ENCODE measurements at places on chromosomes 7 and 10.

DNA sequence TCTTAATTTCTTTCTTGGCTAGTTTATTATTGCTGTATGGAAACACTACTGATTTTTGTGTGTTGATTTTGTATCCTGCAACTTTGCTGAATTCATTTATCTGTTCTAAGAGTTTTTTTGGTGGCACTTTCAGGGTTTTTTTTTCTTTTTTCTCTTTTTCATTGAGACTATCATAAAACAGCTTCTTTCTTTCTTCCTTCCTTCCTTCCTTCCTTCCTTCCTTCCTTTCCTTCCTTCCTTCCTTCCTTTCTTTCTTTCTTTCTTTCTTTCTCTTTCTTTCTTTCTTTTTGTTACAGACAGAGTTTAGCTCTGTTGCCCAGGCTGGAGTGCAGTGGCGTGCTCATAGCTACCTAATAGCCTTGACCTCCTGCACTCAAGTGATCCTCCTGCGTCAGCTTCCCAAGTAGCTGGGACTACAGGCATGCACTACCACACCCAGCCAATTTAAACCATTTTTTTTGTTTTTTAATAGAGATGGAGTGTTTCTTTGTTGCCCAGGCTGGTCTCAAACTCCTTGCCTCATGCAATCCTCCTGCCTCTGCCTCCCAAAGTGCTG, 72.3 kb downstream of the ZNF503 start:
- no peak for DNase-seq

GRCh38 chr7:92313055-92313454, 67.3 kb downstream of the ANKIB1 start:
- DNase-seq: no peak

GRCh38 chr7:67343114-67343513, 346.5 kb downstream of the TYW1 start:
- DNase-seq: no peak

DNA sequence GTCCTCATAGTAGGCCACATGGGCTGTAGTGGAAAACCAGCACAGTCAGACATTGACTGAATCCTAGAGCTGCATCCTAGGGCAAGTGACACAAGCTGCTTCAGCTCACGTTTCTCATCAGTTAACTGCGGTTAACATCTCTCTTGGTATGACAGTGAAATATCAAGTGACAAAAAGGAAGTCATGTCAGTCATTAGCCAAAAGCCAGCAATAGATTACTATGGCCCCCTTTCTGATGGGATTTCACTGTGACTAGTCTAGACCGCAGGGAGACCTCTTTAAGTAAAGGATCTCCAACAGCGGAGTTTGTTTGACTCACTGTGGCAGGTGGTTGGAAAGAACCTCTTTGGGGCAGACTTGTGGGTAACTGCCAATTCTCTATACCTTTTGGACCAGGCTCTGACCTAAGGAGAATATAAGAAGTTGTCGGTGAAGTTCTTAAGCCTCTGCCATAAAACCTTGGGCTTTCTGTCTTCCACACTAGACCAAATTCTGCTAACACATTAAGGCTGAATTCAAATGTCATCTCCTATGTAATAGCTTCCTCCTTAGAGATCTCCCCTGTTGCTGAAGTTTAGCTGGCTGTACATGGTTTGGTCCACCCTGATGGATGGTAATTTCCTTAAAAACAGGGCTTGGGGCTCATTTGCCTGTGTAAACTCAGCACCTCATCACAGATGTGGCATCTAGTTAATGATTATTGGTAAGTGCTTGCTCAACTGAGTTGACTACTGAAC, 115.3 kb downstream of the SGMS1 start:
- no peak for DNase-seq

DNA sequence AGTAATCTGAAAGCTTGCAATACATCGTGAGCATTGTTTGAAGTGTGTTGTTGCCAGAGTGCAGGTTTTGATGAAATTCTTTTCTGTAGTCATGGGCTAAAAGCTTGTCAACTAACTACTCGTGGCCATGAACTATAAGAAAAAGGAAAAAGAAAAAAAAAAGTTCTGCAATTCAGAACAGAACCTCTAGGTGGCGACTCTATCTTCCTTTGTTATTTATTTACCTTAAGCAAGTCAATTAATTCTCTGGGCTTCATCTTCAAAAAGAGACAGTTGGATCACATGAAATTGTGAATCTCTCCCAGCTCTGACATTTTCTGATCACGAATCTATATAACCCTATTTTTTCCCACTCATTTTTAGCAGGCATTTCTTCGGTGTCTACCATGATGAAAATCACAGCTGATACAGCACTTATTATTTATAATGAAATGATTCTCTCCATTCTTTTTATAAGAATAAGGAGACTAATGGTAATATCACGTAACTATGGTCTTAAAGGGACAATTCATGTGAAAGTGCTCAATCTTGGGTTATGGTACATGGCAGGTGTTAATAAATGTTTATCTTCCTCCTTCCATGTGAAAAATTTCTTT, 18.8 kb downstream of the TMEM196 start:
- peak; percentile 25 for DNase-seq

GRCh38 chr10:110404825-110405224, 92.9 kb upstream of the DUSP5 start:
- DNase-seq: no peak

DNA sequence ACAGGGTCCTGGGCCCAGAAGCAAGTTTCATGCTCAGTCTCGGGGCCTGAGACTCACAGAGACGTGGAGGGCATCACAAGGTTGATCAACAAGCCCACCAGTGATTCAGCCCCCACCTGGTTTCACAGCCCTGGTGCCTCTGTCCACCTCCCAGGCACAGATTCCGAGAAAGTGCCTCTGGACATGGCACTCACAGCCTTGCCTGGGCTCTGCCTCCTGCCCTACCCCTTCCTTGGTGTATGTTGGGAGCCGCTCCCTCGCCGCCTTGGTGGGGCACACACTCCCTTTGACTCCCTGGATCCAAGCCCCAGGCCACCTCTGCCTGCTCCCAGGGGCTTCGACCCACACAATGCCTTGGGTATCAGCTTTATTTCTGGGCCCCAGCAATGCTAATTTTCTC, 200.8 kb upstream of the PPP2R2D start:
- no peak for DNase-seq

GRCh38 chr7:147878912-147879661, 711.5 kb upstream of the C7orf33 start:
- DNase-seq: no peak

GRCh38 chr7:30196408-30196807, 61.6 kb downstream of the MTURN start:
- DNase-seq: no peak

DNA sequence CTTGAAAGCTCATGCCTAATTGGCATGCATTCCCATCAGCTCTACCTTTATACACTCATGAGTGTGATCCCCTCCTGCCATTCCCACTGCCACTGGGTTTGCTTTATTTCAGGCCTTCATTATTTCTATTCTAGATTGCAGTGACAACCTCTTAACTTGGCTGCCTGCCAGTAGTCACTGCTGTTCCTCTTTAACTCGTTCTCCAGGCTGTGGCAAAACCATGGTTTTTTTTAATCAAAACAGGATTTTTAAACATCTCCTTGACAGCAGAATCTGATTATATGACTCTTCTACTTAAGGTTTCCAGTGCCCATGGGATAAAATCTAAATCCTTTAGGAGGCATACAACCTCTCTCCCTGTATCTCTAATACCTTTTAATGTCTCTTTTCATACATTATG, 223.7 kb upstream of the PCDH15 start:
- peak; percentile 27 for DNase-seq

- no peak for DNase-seq
These were observed 54.3 kb upstream of the KCND2 start for GRCh38 chr7:120218712-120219111.

- DNase-seq: no peak
These were observed 255.3 kb downstream of the HGF start for GRCh38 chr7:81514546-81514945.

DNA sequence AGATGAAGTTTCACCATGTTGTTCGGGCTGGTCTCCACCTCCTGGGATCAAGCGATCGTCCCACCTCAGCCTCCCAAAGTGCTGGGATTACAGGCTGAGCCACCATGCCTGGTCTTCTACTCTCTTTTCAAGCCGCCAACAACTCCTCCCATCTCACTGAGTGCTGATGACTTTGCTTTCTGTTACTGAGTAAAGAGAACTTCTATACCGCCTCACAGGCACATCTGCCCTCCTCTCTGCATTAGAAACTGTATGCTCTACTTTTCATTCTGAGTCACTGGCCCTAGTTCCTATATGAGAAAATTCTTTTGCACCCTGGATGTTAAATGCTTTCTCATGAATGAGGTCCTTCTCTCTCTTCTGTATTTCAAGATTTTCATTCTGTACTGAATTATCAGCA, 2.2 kb upstream of the ZNF239 start:
- no peak for DNase-seq

GRCh38 chr7:25940086-25940906, 211.7 kb upstream of the NFE2L3 start:
- no peak for DNase-seq

DNA sequence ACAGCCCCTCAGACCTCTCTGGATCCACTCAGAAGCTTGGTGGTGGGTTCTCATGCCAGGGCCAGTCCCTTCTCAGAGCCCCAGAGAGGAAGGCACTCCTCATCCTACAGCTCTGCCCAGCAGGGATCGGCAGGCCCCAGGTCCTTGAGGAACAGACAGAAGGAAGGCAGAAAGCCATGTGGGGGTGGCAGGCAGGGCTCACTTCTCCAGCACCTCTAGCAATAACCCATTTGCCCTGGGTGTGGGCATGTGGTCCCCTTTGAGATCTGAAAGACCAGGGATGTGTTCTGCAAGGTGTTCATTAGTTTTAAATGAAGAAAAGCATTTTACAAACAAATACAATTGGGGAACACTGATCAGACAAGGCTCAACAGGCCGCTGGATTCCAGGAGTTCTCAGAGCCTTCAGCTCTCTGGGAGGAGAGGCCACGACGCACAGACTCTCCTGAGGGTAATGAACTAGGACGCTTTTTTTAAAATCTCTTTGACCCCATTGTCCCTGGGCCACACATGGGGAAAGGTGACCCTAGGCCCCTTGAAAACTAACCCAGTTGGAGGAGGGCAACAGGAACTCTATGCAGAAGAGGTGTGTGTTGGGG, 40.6 kb downstream of the LDB3 start:
- no peak for DNase-seq

DNA sequence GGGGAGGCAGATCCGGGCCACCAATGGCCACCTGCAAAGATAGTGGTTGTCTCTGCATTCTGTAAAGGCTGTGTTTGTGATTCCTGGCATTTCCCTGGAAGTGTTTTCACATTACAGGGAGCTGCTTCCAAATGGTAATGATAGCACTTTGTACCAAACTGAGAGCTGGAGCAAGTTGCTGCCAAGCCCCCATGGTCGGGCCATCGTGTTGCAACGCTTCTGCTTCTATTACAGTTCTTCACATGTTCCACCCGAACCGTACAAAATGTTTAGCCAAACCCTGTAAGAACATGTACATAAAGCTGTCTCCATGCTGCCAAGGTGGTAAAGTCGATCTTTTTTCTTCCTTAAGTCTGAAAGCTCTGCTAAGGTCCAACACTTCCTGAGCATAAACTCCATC, 397.7 kb upstream of the NFE2L3 start:
- no peak for DNase-seq

GRCh38 chr10:70233939-70234300, 691 bp upstream of the PPA1 start:
- DNase-seq: no peak

DNA sequence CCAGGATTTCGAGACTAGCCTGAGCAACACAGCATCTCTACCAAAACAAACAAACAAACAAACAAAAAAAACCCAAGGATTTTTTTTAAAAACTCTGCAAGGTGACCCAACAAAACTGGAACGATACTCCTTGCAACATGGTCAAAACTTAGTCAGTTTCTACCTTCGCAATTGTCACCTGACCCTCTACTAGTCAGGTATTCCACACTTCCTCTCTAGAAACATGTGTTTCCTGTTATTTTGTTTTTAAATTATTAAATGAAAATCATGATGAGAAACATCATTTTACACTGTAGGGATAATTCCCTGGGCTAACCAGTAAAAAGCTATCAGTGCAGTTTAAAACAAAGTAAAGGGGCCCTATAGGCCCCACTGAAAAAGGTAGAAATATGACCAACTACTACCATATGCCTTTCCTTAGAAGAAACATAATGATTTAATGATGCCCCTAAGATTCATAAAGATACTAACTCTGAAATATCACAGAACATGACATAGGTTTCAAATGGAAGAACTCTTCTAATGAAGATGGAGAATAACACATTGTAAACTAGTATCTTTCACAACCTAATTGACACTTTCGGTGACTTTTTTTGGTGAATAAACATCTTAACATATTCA, 8.7 kb downstream of the BRAF start:
- DNase-seq: no peak

GRCh38 chr7:15685358-15686294, 857 bp downstream of the MEOX2 start:
- no peak for DNase-seq

- no peak for DNase-seq
These were observed 36.7 kb upstream of the INPP5A start for GRCh38 chr10:132500781-132501415.

- DNase-seq: no peak
These were observed 5.9 kb upstream of the ANKRD7 start for GRCh38 chr7:118218413-118219156.

DNA sequence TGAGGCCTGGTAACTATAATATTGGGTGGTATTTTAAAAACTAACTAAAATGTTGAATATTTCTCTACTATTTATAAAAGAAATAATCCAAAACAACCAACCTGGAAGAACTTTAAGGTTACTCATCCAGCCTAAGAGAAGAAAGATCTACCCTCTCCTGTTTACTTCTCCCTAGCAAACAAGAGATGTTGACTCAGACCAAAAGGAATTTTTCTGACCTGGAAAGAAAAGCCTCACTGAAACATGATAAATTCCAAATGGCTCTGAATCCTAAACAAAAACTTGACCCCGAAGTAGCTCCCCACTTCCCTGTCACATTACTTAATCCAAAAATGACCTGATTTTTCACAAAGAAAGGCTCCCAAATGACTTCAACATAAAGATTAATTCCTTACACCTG, 101.2 kb downstream of the PARD3 start:
- DNase-seq: no peak

GRCh38 chr7:151178236-151178635, 8.8 kb downstream of the ASB10 start:
- no peak for DNase-seq

GRCh38 chr10:87546971-87547413, 42.3 kb downstream of the MINPP1 start:
- no peak for DNase-seq

- no peak for DNase-seq
These were observed 14.6 kb upstream of the GPER1 start for GRCh38 chr7:1073142-1073977.

DNA sequence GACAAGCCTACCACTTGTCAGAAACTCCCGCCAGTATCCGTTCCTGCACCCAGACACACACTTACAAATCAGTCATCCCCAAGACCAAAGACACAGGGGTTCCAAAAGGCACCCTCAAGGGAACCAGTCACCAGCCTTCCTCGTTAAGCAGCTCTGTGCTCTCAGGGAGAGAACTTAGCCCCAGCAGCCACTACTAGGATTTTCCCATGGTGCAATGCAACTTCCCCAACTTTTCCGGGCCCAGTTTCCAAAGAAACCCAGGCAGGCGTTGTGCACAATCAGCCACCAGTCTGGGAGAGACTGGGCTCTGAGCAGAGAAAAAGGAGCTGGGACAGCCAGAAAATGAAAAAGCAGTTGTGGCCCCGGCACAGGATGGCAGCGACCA, 1.2 kb downstream of the DLG5 start:
- no peak for DNase-seq

Data from AML-193 (cell line).